ENCODE measurements at places on chromosomes 1 and 21.
A peak's percentile ranks its signal among the peaks of the same experiment; 100 is the strongest.

DNA sequence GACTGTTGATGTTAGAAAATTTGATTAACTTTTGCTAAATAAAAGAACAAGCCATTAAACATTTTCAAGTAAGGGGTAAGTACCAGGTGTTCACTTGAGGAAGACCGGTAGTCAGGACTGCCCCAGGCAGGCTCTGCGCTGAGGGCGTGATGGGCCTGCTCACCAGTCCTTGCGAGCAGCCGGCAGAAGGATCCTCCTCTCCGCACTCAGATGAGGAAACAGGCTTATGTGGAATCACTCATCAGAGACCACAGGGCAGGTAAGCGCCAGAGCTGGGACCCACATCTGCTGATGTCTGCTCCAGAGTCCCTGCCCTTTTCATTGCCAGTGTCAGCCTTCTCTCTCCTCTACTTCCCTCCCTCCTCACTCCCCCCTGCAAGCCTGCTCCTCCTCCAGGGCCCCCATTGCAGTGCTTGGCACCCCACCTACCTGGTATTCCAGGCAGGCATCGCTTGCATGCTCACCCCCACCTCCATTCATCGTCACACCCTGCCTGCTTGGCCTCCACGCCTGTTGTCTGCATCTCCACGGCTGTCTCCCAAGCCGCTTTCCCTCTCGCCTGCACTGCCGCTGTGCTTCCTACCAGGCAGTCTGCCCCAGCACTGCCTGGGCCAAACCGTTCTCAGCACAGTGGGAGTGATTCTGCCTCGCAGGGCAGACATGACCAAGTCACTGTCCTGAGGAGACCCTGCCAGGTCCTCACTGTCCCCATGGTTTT is 24.7 kb upstream of the KDM4A start:
- no peak for DNase-seq

GRCh38 chr1:65344171-65344814 is 35.0 kb downstream of the DNAJC6 start:
- DNase-seq, result no peak

DNA sequence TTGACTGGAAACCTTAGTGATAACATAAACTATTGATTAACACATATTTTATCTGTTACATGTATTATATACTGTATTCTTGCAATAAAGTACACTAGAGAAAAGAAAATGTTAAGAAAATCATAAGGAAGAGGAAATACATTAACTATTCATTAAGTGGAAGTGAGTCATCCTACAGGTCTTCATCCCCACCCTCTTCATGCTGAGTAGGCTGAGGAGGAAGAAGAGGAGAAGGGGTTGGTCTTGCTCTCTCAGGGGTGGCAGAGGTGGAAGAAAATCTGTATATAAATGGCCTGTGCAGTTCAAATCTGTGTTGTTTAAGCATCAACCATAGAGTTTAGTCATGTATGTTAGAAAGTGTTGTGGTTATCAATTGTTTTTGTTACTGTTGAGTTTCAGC is 66.1 kb upstream of the CHODL start:
- no peak for DNase-seq

- no peak for DNase-seq
These were observed 35.2 kb downstream of the SLC45A1 start for GRCh38 chr1:8352886-8353785.

GRCh38 chr1:25117233-25117823 is 115.0 kb downstream of the SYF2 start:
- DNase-seq, result peak; percentile 49

GRCh38 chr1:1307261-1307922 is 338 bp downstream of the ACAP3 start:
- no peak for DNase-seq
